ENCODE measurements at places on chromosomes 5 and 9.

GRCh38 chr5:89218364-89218763 is 335.4 kb upstream of the MEF2C start:
- no peak for DNase-seq

- DNase-seq: no peak
These were observed 13.3 kb downstream of the DIRAS2 start for GRCh38 chr9:90629354-90629753.

DNA sequence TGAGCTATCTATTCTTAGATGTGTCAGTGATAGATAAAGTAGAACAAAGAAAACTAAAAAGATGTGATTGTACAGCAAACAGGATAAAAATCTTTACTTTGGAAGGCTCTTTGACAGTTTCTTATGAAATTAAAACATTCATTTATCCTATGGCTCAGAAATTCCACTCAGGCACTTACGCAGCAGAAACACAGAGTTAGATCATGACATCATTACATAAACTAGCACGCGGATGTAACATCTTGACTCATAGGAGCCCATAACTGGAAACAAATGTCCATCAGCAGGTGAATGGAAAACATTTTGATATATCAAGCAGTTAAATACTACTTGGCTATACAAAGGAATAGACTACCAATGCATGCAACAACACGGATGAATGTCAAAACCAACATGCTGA is 45.3 kb downstream of the ICE1 start:
- DNase-seq: no peak

- no peak for DNase-seq
These were observed 6.7 kb upstream of the ANKRD18B start for GRCh38 chr9:33517373-33517772.

- DNase-seq: peak; percentile 17
These were observed 38.4 kb downstream of the EGR1 start for GRCh38 chr5:138503487-138504270.

DNA sequence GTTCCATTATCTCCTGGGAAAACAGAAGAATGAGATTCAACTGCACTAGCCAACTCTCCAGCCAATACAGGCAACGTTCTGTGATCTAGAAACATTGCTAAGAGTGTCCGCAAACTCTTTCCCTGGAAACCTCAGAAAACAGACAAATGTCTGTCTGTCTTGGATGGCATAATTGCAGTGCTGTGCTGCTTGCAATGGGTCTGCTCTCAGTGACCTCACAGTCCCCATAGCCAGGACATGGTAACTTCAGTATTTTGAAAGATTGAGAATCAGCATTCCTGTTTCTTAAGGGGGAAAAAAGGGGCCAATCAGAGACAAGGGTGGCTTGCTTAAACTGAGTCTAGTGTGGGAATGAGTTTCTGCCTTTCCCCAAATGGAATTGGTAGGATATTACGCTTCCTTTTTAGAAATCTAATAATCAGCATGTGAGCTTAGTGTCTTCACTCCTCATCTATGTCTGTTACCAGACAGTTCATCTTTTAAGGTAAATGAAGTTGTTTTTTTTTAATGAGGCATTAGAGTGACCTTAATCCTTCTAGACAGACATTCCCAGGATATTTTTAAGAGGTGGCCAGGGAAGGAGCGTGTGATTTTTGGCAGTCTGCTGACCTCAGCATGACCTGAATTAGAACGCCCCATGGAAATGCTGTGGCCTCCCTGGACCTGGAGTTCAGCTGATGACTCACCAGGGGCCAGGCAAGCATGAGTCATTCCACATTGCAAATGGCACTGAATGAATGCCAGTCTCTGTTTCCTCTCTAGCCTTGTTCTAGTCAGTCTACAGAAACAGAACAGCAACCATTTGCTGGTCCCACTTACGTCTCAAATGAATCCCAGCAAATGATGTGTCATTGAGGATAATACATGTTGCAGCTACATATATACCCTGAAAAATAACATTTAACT is 210.2 kb upstream of the ACTBL2 start:
- no peak for DNase-seq

DNA sequence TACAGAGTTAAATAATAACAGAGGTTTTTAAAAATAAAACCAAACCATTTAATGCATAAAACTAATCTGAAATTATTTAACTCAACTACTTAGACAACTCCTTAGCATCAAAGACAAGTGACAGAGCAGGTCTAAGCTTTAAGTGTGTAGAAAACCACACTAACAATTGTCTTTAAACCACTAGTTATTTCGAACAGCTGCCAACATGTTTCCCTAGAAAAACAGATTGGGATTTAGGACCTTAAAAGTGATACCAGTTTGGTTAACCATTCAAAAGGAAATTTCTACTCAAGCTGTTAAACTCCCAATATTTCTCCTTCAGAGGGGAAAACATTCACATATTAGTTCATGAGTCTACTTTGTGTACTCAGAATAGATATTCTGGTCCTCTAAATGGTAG is 208.7 kb downstream of the BNC2 start:
- DNase-seq: no peak

DNA sequence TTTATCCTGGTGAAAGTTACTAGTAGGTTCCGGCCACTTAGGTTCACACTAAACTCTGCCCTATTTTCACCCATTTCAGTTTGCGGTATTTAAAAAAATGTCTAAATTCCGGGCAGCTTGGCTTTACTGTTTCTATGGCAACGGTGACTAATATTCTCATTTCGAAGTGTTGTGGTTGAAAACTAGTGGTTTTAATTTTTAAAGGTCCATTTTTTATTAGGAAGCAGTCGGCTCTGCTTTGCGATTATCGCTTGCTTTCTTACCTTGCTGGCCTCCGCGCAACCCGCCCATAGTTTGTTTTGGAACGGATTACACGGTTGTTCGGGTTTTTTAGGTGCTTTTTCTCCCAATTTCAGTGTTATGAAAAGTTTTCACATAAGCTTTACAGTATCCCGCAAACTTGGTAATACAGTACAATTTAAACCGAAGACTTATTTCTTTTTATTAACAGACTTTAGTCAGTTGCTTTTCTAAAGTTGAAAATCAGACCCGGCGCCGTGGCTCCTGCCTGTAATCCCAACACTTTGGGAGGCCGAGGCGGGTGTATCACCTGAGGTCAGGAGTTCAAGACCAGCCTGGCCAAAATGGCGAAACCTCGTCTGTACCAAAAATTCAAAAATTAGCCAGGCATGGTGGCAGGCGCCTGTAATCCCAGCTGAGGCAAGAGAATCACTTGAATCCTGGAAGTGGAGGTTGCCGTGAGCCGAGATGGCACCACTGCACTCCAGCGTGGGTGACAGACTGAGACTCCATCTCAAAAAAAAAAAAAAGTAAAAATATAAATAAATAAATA is 1.6 kb downstream of the KDM4C start:
- no peak for DNase-seq

DNA sequence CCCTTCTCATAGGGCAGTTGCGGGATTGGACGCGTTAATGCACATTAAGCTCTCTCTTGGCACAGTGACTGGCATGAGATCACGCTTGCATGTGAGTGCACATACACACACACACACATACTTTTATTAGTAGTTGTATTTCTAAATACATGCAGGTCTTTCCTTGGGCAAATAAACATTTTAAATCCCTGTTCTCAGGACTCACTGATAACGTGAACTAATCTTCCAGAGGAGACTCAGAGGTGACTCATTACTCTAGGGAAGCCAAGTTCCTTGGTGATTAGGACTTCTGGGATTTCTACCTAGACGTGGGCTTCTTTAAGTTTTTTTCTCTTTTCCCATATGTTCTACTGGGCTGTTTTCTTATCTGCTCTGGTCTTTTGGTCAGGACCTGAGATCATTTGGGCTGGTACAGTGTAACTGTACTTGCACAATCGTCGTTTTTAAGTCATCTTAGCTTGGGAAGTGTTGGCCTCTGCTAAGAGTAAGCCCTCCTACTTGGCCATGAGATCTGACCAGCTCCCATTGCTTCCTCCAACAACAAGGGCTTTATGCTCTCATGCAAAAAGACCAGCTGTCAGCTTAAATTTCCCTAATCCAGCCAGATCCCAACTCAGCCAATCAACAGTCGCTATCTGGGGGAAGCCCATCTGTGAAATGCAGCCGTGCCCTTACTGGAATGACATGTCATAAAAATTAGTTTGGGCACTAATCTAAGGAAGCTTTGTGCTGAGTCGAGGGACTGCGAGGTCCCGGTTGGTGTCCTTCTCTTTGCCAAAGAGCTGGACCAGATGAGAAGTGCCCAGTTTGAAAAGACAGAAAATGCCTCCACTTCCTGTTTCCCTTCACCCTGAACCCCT is 176.4 kb upstream of the ANKRD55 start:
- DNase-seq: no peak

DNA sequence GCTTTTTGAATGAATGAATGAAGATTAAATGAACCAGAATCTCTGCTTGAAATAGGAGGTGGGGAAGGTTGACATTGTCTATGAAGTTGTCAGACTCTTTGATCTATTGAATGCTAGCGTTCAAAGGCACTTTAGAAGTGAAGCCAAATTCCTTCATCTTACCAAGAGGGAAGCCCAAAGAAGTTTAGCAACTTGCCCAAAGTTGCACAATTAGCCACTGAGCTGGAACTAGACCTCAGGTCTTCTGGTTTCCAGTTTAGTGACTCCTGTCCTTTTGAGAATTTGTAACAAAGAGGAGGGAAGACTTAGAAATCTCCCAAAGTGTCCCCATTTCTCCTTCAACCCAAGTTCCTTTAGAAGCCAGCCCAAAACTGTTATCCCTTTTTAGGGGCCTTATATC is 20.7 kb upstream of the SLC1A3 start:
- DNase-seq: no peak

DNA sequence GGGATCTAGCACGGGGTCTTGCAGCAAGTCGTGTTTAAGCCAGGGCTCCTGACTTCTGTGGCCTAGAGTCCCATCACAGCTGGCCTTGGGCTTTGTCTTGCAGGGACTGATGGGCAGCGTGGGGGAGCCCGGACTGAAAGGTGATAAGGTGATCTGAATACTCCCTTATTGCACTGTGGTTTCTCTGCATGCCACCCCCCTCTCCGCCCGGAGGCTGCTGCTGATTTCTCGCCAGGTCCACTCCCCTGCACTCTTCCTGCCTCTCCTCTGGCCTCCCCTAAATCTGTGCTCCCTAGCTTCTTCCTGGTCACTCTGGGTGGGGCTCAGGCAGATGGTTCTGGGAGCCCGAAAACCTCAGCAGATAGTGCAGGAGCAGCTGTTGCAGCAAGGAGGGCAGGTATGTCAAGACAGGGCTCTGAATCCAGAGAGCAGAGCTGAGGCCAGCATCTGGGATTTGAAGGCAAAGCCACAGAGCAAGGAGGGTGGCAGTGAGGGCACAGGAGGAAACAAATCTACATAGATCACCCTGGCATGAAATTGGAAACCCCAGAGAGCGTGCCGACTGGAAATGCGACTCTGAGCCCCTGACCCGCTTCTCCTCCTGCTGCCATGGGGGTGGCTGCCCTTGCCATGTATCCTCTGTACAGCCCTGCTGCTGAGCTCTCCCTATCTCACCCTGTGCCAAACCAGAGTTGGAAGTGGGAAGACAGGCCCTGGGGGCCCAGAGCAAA is 76.5 kb downstream of the COL27A1 start:
- no peak for DNase-seq

GRCh38 chr5:138037271-138037670 is 4.4 kb upstream of the FAM13B start:
- no peak for DNase-seq

- DNase-seq: no peak
These were observed 57.5 kb upstream of the S1PR3 start for GRCh38 chr9:88933607-88934379.

DNA sequence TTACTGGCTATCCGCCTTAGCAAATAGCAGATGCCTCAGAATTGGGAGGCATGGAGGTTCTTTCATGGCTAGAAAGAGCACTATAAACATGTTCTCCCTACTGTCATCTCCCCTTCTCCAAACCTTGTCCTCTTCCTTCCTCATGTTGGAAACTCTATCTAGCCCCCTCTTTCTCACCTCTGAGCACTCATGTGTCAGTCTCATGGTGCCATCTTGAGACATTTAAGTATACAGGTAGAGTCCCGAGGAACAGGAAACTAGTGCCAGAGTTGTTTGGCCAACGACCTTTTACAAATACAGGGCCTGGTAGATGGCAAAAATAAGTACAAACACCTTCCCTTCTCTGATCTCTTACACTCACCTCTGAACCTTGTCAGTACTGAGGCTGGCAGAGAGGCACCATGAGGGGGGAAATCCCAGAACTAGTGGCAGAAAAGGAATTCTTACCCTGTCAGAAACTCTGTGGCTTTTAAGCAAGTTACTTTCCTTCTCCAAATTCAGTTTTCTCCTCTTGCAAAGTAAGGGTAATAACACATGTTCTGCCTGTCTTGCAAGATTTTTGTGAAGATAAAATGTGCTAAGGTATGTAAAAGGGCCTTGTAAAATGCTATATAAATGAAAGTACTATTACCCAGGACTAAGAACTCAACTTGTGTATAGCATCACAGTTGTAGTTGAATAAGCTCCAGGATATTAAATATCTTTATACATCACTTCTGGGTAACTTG is 94.1 kb upstream of the SNX2 start:
- no peak for DNase-seq

GRCh38 chr5:39466846-39467245 is 42.1 kb upstream of the DAB2 start:
- no peak for DNase-seq

DNA sequence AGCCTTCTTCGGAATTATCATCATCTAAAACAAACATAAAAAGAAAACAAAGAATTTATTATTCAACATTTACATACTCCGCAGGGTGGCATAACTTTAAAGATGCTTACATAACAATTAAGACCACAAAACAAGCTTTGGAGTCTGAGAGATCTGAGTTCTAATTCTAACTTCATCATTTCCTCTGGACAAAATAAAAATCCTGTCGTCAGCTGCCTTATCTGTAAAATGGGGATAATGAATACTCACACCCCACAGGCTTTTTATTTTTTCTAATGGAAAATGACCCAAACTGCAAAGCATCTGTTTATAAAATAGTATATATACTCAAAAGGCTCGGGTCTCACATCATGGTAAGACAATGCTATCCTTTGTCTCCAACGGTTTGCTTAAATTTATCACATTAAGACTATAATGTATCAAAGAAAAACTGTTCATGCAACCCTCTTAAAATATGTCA is 4.3 kb downstream of the ARRDC3 start:
- no peak for DNase-seq

- peak; percentile 25 for DNase-seq
These were observed 809 bp downstream of the SLC44A1 start for GRCh38 chr9:105245029-105245890.
